A673 (cell line): ENCODE measurements at places on chromosomes 7 and 10. TPM values are rescaled to one million over a fixed set of nuclear protein-coding genes. Genes with fewer than 3 reads are reported as not detected.
A peak's percentile ranks its signal among the peaks of the same experiment; 100 is the strongest.

The HMX3 gene
- 0.26 TPM in 1 of 2 replicates, not detected in the other for total RNA-seq

The TBX20 gene
- 1.8 TPM in 2 replicates for total RNA-seq

The RGS10 gene
- 16.6 and 18.4 TPM in 2 replicates for total RNA-seq

The ZNF487 gene
- 1.3 and 2.8 TPM in 2 replicates for total RNA-seq

The ARHGAP22 gene
- 0.47 and 0.79 TPM in 2 replicates for total RNA-seq

The NEUROD6 gene
- not detected in 2 replicates for total RNA-seq

The MMP21 gene
- not detected in 2 replicates for total RNA-seq

The STEAP1B gene
- total RNA-seq = 49.9 and 53.0 TPM in 2 replicates

DNA sequence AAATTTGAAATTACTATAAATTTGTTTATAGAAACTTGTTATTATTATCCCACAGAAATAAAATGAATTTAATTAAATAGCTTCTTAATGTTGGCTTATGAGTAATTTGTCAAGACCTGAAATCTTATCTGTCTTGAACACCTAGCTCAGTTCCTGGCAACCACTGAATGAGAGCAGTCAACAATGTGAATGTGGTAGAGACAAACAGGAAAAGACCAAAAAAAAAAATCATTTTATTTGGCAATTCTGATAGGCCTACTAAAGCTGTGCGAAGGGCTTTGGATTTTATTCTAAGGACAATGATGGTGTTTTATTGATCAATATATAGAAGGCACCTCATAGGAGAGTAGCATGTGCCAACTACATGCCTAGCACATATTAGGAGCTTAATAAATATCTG, 127.8 kb upstream of the RSU1 start:
- peaks cover 40% of the 10 kb centered on the region for H3K4me1 ChIP-seq
- no peak overlapping the region for H3K4me3 ChIP-seq
- H3K27me3 ChIP-seq = no peaks in the 10 kb centered on the region
- peak overlapping the region; percentile 80 for H3K27ac ChIP-seq

DNA sequence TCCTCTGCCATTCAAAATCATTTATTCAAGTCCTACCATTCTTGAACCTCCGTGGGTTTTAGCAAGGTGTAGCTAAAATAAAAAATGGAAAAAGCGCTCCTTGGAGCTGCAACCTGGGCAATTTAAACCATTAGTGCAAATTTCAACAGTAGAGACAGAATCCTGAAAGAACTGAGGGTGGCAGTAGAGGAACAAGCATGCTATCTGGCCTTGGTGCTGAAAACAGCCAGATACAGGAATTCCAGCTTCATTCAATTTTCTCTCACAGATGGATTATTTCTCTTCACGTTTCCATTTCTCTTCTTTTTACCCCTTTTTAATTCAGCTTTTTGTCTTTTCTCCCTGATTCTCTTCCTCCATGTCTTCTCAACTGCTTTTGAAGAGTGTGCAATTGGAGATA, 77.7 kb downstream of the OTUD1 start:
- no peak overlapping the region for H3K4me3 ChIP-seq
- peaks cover 18% of the 10 kb centered on the region for H3K4me1 ChIP-seq
- no peaks in the 10 kb centered on the region for H3K27me3 ChIP-seq
- H3K27ac ChIP-seq = no peak overlapping the region
- no peaks in the 10 kb centered on the region for H3K36me3 ChIP-seq

- H3K36me3 ChIP-seq = no peaks in the 10 kb centered on the region
- no peak overlapping the region for H3K4me3 ChIP-seq
- no peak overlapping the region for H3K27ac ChIP-seq
- peaks cover 4% of the 10 kb centered on the region for H3K4me1 ChIP-seq
- no peak for DNase-seq
- H3K27me3 ChIP-seq = no peaks in the 10 kb centered on the region
Observed at GRCh38 chr7:69596056-69596455, 2.2 kb upstream of the AUTS2 start.

- no peak overlapping the region for H3K27ac ChIP-seq
- H3K27me3 ChIP-seq = no peaks in the 10 kb centered on the region
- DNase-seq = no peak
- no peaks in the 10 kb centered on the region for H3K36me3 ChIP-seq
- no peak overlapping the region for H3K4me3 ChIP-seq
Observed at GRCh38 chr7:128946936-128947830, 9.5 kb downstream of the IRF5 start.

GRCh38 chr10:59360605-59361405, 1.5 kb downstream of the FAM13C start:
- H3K4me1 ChIP-seq = peaks cover 25% of the 10 kb centered on the region
- no peaks in the 10 kb centered on the region for H3K27me3 ChIP-seq
- H3K4me3 ChIP-seq = peak overlapping the region; percentile 53
- H3K27ac ChIP-seq = peak overlapping the region; percentile 41
- DNase-seq = peak; percentile 55

DNA sequence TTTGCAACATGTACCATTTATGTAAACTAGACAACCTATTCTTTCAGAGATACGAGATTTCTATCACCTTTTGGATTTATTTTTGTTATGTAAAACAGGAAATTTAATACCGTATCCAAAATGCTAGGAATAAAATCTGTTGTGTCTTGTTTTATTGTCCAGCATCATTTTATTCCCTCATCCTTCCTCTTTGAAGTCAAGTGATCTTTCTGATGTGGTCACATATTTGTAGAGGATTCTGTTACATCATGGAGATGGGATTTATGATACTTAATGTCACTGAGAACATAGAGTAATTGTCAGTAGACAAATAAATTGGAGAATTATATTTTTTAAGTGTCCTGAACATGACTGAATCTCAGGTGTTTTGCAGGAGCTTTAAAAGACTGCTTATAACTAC, 64.7 kb downstream of the ZNF277 start:
- peaks cover 12% of the 10 kb centered on the region for H3K4me1 ChIP-seq
- H3K36me3 ChIP-seq = no peaks in the 10 kb centered on the region
- H3K4me3 ChIP-seq = no peak overlapping the region
- no peak overlapping the region for H3K27ac ChIP-seq
- DNase-seq = no peak

- no peak overlapping the region for H3K4me3 ChIP-seq
- DNase-seq = no peak
- peaks cover 2% of the 10 kb centered on the region for H3K4me1 ChIP-seq
- no peak overlapping the region for H3K27ac ChIP-seq
Observed at GRCh38 chr10:70593513-70593890, 9.0 kb downstream of the PRF1 start.

GRCh38 chr7:135098391-135098790, 49.5 kb upstream of the TMEM140 start:
- no peaks in the 10 kb centered on the region for H3K4me1 ChIP-seq
- no peaks in the 10 kb centered on the region for H3K27me3 ChIP-seq
- no peak for DNase-seq
- no peaks in the 10 kb centered on the region for H3K36me3 ChIP-seq
- no peak overlapping the region for H3K27ac ChIP-seq
- no peak overlapping the region for H3K4me3 ChIP-seq

GRCh38 chr10:59804220-59804619, 51.0 kb upstream of the MRLN start:
- H3K27me3 ChIP-seq = no peaks in the 10 kb centered on the region
- no peak overlapping the region for H3K4me3 ChIP-seq
- peaks cover 18% of the 10 kb centered on the region for H3K36me3 ChIP-seq
- DNase-seq = no peak
- peaks cover 18% of the 10 kb centered on the region for H3K4me1 ChIP-seq

DNA sequence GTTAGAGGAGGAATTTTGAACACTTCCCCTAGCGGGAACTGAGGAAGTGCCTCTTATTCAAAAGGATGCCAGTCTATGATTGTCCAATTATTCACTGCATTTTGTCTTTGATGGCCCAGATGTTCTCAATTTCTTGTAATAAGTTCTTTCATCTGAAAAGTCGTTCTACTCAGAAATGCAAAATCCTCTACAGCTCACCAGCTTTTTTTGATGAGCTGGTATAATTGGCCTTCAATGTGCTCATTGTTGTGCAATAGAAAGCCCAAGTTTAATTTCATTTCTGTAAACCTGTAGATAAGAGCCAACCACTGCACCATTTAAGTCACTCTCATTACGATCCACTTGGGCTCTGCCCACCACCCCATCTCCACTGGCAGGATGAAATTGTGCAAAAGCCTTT, 978.7 kb upstream of the AUTS2 start:
- peak overlapping the region; percentile 83 for H3K27ac ChIP-seq
- no peaks in the 10 kb centered on the region for H3K36me3 ChIP-seq
- peak; percentile 88 for DNase-seq

DNA sequence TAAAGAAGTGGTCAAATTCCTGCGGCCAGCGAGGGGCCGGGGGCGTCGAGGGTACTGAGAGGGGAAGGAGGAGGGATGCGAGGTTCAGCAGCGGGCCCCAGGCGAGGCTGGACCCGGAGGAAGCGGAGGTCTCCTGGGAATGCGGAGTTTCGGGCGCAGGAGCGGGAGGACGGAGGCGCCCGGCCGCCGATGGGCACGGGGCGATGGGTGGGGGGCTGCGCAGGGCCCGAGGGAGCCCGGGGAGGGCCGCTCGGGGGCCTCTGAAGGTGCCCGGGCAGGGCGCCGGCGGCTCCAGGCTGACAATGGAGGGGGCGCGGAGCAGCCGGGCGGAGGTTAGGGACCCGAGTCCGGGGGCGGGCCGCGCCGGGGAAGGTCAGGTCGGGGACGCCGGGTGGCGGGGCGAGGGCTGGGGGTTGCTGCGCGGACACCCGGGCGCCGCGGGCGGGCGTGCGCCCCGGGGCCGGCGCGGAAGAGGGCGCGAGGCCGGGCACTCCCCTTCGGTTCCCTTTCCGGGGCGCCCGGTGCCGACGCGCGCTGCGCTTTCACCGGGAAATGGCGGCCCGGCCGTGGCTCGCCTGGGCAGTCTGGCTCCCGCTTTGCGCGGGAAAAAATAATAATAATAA, 683 bp downstream of the MACROH2A2 start:
- H3K27ac ChIP-seq = peak overlapping the region; percentile 100
- DNase-seq = peak; percentile 33
- H3K4me3 ChIP-seq = peak overlapping the region; percentile 87
- no peaks in the 10 kb centered on the region for H3K27me3 ChIP-seq
- H3K36me3 ChIP-seq = peaks cover 9% of the 10 kb centered on the region

DNA sequence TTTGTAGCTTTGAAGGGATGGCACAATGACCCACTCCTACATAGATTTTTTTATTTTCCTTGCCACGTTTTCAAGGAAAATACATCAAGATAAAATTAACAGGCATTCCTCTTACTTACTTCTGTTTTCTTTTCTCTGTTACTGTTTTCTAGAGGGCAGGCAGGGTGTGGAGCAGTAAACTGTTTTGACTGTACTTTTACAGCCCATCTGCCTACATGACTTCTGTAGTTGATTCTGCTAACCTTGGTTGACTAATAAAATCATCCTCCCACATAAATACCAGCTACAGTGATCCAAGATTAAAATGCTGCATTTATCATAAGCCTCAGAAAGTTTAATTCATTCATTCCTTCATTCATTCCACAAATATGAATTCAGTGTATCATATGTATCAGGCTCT, 158.5 kb downstream of the TRIL start:
- H3K4me3 ChIP-seq = no peak overlapping the region
- H3K27ac ChIP-seq = no peak overlapping the region
- no peaks in the 10 kb centered on the region for H3K36me3 ChIP-seq
- no peaks in the 10 kb centered on the region for H3K4me1 ChIP-seq

GRCh38 chr7:90424720-90425119, 21.5 kb downstream of the CLDN12 start:
- H3K36me3 ChIP-seq = no peaks in the 10 kb centered on the region
- H3K27ac ChIP-seq = no peak overlapping the region
- H3K27me3 ChIP-seq = no peaks in the 10 kb centered on the region

DNA sequence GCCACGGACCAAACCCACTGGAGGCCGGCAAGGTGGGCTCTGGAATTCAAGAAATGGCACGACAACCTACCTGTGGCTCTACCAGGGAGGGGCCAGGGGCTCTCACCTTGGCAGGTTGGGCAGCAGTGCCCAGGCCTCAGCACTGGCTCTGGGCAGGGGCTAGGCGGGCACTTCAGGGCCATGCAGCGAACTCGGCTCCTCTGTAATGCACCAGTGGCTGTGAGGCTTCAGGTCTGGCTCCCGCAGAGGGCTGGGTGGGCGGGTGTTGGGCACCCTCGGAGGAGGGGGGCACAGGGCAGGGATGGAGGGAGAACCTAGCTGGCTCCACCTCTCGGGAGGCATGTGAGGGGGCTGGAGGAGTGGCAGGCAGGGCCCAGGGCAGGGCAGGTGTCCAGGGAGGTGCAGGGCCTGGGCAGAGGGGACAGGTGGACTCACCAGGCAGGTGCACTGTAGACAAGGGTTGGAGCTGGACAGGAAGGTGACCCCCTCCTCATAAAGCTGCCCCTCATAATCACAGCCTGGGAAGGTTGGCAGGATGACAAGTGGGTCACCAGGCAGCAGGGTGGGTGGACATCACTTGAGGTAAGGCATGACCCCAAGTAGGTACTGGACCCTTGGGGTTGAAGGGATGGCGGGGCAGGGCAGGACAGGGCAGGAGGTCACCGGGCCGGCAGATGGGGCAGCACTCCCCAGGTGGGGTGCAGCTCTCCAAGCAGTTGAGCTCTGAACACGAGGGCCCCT, 6.7 kb downstream of the KCP start:
- no peaks in the 10 kb centered on the region for H3K36me3 ChIP-seq
- H3K27ac ChIP-seq = no peak overlapping the region
- DNase-seq = no peak
- H3K4me1 ChIP-seq = no peaks in the 10 kb centered on the region
